NCI-H226 (cell line): ENCODE measurements at places on chromosomes 7 and 10.

GRCh38 chr7:74014931-74015330, 13.0 kb upstream of the ELN start:
- DNase-seq = no peak

DNA sequence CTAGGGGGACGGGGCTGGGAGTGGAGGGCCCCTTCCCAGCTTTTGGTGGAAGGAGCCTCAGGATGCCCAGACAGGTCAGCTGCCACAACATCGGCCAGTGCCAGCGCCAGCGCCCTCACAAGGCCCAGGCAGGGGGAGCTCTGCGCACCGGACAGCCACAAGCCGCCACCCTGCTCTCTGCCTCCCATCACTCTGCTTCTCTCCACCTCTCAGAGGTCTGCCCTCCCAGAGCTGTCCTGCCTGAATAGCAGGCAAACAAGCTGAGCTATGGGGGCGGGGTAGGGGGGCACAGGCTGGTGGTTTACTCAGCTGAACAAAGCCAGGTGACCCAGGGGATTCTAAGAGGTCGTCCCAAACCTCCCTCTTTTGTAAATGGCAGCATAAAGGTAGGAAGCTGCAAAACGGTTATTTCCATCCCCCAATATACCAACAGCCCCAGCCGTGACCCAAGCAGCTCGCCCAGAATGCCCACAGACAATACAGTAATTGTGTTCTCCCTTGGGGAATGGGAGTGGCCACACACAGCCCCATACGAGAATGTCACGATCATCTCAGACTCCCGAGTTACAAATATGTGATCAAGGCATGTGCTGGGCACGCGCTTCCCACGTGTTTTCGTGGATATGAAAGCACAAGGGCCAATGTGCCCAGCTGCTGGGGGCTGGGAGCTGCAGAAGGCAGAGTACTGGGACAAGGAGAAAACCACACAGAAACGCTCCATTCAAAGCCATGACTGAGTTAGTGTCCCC, 19.7 kb downstream of the FAM53B start:
- no peak for DNase-seq

GRCh38 chr7:22730921-22731654, 4.1 kb downstream of the IL6 start:
- peak; percentile 99 for DNase-seq

- DNase-seq = peak; percentile 35
These were observed 97.6 kb upstream of the GSDME start for GRCh38 chr7:24854866-24855265.

DNA sequence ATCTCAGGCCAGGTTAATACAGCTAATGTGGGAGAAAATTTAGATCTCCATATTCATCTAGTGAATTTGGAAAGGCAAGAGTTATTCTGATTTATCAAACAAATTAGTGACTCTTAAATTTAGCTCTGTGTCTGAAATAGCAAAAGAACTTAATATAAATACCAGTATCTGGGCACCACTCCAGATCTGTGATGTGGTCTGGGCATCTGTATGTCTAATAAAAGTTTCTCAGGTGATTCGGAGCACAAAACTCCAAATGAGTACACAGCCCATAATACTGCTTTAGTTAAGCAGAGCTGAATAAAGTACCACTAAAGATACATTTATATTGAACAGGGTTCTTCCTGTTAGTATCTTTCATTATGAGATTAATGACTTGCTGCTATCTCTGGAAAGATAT, 261.4 kb downstream of the BAMBI start:
- peak; percentile 32 for DNase-seq

DNA sequence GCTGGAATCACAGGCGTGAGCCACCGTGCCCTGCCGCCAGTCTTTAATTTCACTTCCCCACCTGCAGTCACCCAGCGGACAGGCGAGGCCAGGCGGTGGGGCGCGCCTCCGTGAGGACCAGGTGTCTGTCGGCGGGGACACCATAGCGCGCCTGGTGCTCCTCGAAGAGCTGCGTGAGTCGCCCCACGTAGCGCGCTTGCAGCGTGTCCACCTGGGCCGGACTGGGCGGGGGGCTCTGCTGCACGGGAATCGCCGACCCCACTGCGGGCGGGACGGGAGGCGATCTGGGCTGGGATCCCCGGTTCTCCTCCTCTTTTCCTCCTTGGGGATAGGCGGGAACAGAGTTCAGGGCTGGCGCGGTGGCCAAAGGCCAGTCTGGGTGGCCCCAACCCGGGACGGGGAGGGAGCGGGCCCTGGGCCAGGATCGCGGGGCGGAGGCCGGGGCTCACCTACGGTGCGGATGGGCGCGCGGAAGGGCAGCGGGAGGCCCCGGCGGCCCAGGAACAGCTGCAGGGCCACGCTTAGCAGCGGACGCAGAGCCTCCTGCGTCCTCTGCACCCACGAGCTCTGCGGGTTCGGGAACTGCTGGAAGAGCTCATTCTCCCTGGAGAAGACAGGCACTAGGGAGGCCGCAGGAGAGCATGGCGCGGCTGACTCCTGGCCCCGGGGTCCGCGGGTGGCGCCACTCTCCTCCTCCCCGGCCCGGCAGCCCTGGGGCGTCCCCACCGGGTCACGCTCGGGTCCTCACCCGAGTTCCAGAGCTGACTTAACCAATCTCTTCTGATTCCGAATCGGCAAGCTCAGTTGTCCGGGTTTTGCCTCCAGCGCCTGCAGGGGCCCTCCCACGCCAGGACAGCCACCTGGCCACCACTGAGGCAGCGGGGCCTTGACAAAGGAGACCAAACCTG, 1.1 kb upstream of the MOGAT3 start:
- DNase-seq = no peak

- no peak for DNase-seq
These were observed 147.4 kb upstream of the AGR3 start for GRCh38 chr7:17029150-17029549.

DNA sequence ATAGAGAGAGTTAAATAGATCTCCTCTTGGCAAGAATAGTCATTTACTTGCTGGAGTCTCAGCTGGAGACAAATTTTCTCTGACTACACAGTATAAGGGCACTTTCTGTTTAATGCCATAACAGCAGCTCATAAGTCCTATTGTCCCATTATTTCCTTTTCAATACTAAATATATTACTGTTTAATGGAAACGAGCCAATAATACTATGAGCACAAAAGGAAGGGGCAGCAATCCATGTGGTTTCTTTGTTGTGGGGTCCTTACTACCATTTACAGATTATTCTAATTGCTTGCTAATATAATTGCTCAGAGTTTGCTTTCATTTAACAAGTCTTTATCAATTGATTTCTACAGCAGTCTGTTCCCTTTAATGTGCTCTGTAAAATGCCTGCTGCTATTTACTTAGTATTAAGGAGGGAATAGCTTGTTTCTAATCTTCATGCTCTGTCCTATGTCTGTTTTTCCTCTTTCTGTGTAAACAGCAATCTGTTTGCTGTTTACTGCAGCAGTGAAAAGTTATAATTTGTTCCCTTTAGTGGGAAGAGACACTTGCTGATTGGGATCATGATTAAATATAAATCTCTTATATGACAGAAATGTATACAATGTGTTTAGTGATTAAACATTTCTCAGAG, 296.2 kb upstream of the SMIM30 start:
- DNase-seq = no peak

DNA sequence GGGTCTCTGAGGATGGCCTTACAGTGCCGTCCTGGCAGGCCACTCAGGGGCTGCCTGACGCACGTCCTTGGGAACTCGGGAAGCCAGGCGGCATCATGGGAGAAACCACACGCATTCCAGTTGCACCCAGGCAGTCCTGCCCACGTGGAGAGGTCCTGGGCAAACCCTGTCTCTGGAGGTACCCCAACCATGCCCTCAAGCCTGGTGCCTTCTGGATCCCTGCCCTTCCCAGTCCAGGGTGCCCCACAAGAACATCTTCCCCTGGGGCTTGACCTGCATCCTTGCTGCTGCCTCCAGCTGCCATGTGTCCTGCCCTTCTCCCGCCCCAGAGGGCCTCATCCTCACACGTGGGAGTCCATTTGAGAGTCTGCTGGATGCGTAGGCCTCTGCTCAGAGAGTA, 200.3 kb upstream of the PPP2R2D start:
- no peak for DNase-seq

DNA sequence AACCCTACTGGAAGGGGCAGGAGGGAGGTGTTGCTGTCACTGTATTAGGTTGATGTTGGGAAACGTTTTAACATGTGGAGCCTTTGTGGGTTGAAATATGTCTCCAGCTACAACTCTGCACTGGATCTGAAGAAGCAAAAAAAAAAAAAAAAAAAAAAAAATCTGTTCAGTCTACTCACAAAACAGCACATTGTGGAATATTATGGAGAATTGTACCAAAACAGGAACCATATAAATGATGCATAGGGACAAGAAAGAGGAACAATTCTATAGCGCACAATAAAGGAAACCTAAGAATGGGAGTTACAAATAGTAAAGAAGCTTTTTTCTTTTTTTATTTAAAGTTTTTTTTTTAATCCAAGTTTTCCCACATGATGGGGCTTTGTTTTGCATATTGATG, 63.8 kb downstream of the CCSER2 start:
- no peak for DNase-seq

GRCh38 chr7:72674394-72674793, 153.6 kb downstream of the TYW1B start:
- DNase-seq = no peak

DNA sequence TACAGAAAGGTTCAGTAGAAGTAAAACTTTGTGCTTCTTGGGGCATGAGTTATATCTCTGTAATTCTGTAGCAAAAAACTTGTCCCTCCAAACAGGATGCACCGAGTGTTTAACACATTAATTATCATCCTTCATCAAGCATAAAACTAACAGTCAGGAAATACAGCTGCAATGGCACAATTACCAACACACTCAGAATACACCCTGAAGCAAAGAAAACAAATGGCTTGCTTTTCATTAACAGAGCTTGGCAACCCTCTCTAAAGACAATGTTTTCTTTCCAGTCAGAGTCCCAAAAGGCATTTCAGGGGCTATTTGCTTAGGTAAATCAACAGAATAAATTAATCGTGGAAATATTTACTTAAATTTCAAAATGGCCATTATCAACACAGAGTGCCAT, 107.7 kb downstream of the ICA1 start:
- DNase-seq = no peak

DNA sequence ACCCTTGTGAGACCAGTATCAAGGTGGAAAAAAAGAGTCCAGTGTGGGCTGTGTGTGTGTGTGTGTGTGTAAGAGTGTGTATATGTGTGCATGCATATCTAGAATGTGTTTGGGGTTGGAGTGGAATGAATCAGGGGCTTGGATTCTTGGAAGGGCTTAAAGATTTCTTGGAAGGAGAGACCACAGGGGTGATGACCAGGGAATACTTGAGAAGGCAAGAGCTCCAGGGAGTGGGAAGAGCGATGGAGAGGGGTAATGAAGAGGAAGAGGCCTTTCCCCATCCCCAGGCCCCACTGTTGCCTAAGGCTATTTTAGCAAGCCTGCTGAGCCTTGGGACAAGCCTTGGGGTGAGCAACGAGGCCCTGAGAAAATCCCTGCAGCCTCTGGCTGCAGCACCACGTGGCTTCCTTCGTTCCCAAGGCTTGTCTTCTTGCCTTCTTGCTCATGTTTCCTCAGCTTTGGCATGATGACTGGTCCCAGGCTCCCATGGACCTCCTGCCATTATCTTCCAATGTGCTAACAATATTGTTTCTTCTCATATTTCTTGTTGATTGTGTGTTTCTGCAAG, 663.4 kb downstream of the INHBA start:
- no peak for DNase-seq

DNA sequence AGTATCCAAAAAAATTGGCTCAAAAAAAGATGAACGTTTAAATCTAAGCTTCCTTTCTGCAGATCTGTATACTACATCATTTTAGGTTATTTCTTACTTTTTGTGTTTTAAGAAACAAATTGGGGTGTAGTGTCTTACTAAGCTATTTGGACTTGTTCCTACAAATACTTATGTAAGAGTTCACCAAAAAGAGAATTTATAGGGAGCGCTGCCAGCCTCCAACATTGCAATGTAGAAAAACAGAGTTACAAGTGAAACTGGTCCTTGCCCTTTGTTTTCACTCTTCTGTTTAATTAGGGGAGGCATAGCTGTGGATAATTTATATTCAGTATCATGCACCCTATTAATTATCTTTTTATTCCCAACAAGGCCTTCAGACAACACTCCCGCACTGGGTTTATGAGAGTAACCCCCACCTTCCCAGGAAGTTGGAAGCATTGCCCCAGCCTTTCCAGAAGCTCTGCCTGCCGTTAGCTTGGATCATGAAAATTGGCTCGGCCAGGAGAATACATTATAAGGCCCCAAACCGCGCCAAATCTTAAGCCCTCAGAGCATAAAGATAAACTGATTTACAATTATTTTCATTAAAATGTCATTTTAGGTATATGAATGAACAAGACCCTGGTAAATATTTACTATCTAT, 261.8 kb upstream of the KLF6 start:
- no peak for DNase-seq

DNA sequence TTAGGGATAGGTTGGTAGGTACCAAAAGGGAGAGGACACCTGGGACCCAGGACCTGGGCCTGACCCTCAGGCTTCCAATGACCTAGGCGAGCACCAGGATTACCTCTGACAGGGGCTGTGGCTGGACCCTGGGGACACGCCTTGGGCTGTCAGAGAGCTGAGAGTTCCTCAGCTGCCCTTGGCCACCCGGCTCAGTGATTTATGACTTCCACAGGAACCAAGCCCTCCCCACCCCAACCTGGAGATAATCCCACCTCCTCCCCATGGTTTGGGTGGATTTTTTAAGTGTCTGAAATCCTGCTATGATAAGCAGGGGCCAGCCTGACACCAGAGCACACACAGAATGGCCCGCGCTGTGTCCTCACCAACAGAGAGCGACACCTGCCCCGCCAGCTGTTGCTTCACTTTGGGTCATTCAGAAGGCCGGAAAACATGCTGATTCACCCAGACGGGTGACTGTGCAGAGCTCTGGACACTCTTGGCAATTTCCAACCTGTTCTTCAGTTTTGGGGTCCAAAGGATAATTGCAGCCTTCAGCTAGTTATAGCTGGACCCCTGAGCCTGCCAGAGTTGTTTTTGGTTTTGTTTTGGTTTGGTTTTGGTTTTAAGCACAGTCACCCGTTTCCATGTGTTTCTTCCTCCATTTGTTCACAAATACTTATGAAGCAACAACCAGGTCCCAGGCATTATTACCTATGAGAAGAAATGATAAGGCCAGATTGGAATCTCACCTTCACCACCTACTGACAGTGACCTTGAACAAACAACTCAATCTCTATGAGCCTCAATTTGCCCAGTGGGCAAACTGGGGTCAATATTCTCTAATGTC, 78.2 kb downstream of the RAB11FIP2 start:
- no peak for DNase-seq

- DNase-seq = no peak
These were observed 5.6 kb downstream of the STRA8 start for GRCh38 chr7:135239263-135239662.

DNA sequence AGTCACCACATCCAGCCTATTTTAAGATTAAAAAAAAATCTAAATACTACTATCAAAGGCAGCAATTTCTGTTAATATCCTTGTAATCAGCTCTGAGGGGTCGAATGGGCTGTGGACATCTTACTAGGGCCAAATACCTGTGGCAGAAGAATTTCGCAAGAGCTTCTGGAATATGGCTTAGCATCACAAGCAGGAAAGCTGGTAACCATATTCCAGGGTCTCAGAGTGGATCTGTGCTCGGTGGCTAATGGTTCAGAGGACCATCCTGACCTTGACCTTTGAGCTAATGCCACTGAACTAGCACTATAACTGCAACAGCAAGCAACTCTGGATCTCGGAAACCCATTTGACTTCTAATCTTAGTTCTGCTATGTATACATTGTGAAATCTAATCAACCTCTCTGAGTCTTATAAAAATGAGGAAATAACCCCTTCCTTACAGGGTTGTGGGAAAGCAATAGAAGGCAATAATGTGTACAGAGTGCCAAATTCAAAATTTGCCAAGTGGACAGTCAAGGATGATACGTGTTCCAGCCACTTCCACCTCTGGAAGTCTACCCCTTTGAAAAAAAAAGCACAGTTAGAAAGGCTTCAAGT, 65.5 kb downstream of the CYP26A1 start:
- no peak for DNase-seq

- no peak for DNase-seq
These were observed 47.2 kb downstream of the PWWP2B start for GRCh38 chr10:132443983-132444876.
